ENCODE measurements at places on chromosomes 7 and 10. TPM values are rescaled to one million over a fixed set of nuclear protein-coding genes. Genes with fewer than 3 reads are reported as not detected.

DNA sequence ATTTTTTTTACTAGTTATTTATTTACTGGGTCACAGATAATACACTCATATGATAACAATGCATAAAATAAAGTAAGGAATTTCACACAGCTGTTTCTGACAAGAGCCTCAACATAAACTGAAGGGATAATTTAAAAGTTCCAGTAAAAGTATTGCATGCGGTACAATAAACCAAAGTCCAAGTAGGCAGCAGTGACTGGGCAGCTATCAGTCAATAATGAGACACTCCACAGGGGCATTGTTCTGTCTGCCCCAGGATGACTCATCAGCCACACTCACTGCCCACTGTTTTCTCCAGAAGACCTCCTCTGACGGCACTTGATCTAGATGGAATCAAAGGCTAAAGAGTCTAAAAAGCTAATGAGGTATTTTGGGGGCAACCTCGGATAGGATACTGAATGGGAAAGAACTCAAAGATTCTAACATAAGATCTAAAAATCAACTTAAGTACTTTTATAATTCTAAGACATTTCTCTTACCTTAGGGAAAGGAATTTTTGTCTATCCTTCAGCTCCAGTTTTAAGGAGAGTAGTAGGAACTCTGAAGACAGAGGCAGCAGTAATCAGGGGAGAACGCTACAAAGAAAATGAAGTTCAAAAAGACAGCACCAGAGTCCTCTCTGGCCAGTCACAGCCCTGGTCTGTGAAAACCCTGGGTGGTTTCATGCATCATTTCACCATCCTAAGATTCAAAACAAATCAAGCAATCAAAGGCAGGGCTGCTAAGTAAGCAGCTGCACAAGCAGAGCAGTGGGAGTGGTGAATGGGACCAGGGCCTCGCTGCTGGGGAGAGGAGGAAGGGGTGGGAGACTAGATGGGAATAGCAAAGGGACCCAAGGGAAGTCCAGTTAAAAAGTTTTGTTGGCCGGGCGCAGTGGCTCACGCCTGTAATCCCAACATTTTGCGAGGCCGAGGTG lies 175.1 kb downstream of the AVL9 start:
- no peak overlapping the region for H3K4me3 ChIP-seq
- H3K4me1 ChIP-seq, result no peaks in the 10 kb centered on the region
- no peak overlapping the region for H3K27ac ChIP-seq
- no peak for DNase-seq

GRCh38 chr7:127256041-127256725 lies 3.4 kb upstream of the GRM8 start:
- H3K4me3 ChIP-seq, result no peak overlapping the region
- peaks cover 15% of the 10 kb centered on the region for H3K4me1 ChIP-seq
- H3K36me3 ChIP-seq, result no peaks in the 10 kb centered on the region
- H3K27ac ChIP-seq, result no peak overlapping the region
- H3K27me3 ChIP-seq, result peaks cover 12% of the 10 kb centered on the region

GRCh38 chr7:43461349-43462024 lies 121.4 kb upstream of the STK17A start:
- no peaks in the 10 kb centered on the region for H3K4me1 ChIP-seq
- no peaks in the 10 kb centered on the region for H3K27me3 ChIP-seq
- H3K4me3 ChIP-seq, result no peak overlapping the region
- DNase-seq, result no peak

The FANK1 gene
- total RNA-seq, result 0.44 TPM

DNA sequence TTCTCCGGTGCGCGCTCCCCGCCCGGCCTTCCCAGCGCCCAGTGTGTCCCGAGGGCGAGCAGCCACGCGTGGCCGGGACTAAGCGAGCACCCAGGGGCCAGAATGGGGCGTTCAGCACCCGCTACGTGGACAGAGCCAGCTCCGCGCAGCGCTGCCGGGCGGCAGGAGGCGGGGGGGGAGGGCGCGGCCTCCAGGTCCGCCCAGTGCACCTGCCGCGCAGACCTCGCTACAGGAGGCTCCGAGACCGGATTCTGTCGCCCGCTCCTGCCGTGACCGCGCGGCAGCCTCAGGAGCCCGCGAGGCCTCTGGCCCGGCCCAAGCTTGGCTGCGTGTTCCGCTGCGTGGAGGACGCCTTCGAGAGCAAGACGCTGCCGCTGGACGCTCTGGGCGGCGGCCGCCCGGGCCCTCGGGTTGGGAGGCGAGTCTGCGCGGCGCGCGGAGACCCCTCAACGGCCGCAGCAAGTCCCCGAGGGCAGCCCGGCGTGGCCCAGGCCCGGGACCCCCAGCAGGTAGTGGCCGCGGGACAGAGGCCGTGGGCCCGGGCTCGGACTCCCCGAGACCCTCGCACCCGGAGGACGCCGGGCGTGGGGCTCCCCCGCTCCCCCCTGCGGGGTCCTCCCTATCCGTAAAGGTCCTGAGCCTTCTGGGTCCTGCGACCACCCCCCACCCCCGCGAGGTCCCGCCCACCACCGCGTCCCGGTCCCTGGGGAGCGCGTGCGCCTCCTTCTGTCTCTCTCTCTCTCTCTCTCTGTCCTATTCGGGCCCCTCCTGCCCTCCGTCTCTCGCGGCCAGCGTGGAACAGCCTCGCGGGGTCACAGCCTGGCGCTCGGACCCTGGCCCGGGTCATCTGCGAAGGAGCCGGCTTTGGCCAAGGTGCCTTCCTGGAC lies 904 bp upstream of the DPYSL4 start:
- DNase-seq, result no peak
- H3K4me1 ChIP-seq, result peaks cover 33% of the 10 kb centered on the region
- H3K27ac ChIP-seq, result no peak overlapping the region
- H3K36me3 ChIP-seq, result no peaks in the 10 kb centered on the region
- peak overlapping the region; percentile 50 for H3K4me3 ChIP-seq

The PIK3CG gene
- 3.0 TPM for total RNA-seq
